ENCODE measurements at places on chromosomes 12 and 14. TPM values are rescaled to one million over a fixed set of nuclear protein-coding genes. Genes with fewer than 3 reads are reported as not detected.

The TAS2R19 gene
- not detected for polyA plus RNA-seq

The PIK3C2G gene
- not detected for polyA plus RNA-seq

The TMX1 gene
- 6.9 TPM for polyA plus RNA-seq

The OR6C2 gene
- not detected for polyA plus RNA-seq

The EEA1 gene
- 3.0 TPM for polyA plus RNA-seq

The KRT78 gene
- polyA plus RNA-seq: 5.4 TPM

GRCh38 chr14:50599700-50600444, 39.9 kb downstream of the ATL1 start:
- H3K27me3 ChIP-seq: no peaks in the 10 kb centered on the region
- no peaks in the 10 kb centered on the region for H3K4me1 ChIP-seq
- H3K27ac ChIP-seq: no peak overlapping the region
- no peak overlapping the region for H3K4me3 ChIP-seq

DNA sequence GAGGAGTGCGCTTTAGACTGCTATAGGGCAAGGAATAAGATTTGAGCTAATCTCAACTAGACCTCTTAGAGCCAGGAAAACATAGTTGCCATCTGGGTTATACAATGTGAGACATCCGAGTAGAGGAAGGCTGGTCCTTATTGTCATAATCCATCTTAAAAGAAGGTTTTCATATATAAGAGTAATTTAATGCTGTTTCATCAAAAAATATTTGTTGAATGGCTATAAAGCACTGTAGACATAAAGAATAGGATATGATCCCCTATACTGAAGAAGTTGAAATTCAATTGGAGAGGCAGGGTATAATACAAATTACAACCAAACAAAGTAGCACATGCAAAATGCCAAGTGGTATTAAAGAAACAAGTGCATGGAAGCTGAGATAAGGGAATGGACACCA, 294.5 kb downstream of the SSPN start:
- no peaks in the 10 kb centered on the region for H3K27me3 ChIP-seq
- H3K36me3 ChIP-seq: peaks cover 8% of the 10 kb centered on the region
- H3K27ac ChIP-seq: no peak overlapping the region
- no peak overlapping the region for H3K4me3 ChIP-seq
- DNase-seq: no peak
- no peaks in the 10 kb centered on the region for H3K4me1 ChIP-seq

DNA sequence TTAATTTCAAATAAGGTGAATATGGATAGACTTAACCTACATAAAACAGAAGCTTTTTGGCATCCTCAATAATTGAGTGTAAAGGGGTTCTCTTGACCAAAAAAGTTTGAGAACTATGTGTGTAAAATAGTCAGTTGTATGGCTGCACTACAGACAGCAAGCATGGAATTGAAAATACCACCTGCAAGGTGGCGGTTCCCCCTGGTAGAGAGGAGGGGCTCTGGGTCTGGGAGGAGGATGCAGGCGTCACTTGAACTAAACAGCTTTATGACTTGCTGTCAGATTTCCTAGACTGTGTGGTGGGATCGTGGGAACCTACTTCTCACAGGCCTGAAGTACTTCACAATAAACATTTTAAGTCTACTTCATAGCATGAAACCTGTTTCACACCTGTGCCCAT, 6.3 kb downstream of the EVL start:
- H3K4me3 ChIP-seq: no peak overlapping the region
- no peak for DNase-seq
- peaks cover 11% of the 10 kb centered on the region for H3K4me1 ChIP-seq
- no peaks in the 10 kb centered on the region for H3K36me3 ChIP-seq
- H3K27ac ChIP-seq: no peak overlapping the region

DNA sequence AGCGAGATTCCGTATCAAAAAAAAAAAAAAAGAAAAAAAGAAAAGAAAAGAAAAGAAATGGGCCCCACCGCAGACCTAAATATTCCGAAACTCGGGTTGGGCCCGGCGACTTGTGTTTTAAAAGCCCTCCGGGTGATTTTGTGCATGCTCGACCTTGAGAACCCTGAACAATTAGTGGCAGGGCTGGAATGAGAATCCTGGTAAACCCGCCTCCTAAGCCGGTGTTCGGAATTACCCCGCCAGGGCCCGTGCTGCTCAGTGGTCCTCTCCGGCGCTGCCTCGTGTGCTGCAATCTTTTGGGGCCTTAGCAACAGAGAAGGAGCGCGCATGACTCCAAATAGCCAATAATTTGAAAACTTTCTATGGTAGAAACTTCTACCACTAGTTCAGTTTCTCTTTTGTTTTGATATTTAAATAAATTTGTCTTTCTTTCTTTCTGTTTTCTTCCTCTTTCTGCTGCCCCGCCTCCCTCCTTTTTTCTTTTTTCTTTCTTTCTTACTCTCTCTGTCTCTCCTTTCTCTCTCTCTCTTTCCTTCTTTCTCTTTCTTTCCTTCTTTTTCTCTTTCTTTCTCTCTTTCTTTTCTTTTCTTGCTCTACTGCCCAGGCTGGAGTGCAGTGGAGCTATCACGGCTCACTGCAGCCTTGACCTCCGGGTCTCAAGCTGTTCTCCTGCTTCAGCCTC, 1.5 kb upstream of the GALNT6 start:
- peaks cover 31% of the 10 kb centered on the region for H3K27me3 ChIP-seq
- no peak overlapping the region for H3K27ac ChIP-seq
- H3K4me3 ChIP-seq: peak overlapping the region; percentile 53
- DNase-seq: no peak
- no peaks in the 10 kb centered on the region for H3K36me3 ChIP-seq

Data from sigmoid colon (tissue), 7 donors.